ENCODE measurements at places on chromosomes 4 and X.
A peak's percentile ranks its signal among the peaks of the same experiment; 100 is the strongest.

- no peak for DNase-seq
These were observed 24.8 kb downstream of the GRXCR1 start for GRCh38 chr4:42917296-42917695.

- no peak for DNase-seq
These were observed 35.8 kb downstream of the GPR82 start for GRCh38 chrX:41759817-41760216.

DNA sequence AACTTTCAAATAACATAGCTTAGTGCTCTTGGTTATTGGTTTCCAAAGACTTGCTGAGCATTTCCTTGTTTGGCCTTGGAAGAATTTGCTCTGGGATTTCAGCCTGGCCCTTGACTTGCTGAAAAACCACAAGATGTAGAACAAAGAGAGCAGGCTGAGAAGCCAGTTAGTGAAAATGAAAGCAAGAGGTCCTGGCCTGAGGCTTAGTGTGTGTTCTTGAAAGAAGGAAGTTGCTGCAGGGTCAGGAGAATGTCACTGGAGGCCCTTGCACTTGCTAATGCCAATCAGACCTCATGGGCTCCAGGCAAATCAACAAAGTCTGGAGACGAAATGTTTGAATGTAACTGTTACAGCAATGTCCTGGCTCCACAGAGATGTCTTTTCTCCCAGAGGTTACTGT, 79.4 kb downstream of the SYNPO2 start:
- DNase-seq, result peak; percentile 92

GRCh38 chr4:21248331-21248730, 548.1 kb downstream of the PACRGL start:
- no peak for DNase-seq

- no peak for DNase-seq
These were observed 331.2 kb downstream of the PAPSS1 start for GRCh38 chr4:107388736-107389274.

DNA sequence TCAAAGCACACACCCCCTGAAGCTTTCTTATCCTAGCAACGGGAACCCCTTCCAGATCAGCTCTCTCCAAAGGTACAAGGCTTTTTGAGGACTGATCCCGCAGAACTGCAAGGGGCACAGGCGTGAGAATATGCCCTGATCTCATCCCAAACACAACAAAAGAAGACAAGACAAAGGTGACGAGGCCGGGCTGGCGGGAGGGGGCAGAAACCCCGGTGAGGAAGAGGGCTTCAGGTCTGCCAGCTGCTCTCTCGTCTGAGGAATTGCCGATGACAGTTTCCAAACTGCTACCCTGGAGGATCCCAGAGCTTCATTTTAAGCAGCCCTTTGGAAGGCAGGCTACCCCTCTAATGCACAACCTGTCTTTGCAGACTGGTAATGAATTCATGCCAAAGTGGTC, 3.4 kb downstream of the HCFC1 start:
- no peak for DNase-seq

All from esophagus muscularis mucosa (tissue), 4 donors.